ENCODE measurements at places on chromosomes 7 and 10. TPM values are rescaled to one million over a fixed set of nuclear protein-coding genes. Genes with fewer than 3 reads are reported as not detected.

The CADPS2 gene
- total RNA-seq = not detected

The HPSE2 gene
- not detected for total RNA-seq

The SFTPA1 gene
- total RNA-seq = not detected

The LLCFC1 gene
- not detected for total RNA-seq

The NEUROG3 gene
- total RNA-seq = not detected

The GPER1 gene
- not detected for total RNA-seq

The KCNIP2 gene
- 3.4 TPM for total RNA-seq

The ACHE gene
- total RNA-seq = 0.17 TPM

The PRSS37 gene
- total RNA-seq = not detected

The VSTM4 gene
- 0.10 TPM for total RNA-seq

The ERVW-1 gene
- not detected for total RNA-seq

The TLX1 gene
- not detected for total RNA-seq

All from T-helper 1 cell treated with Interleukin-12 subunit alpha and Interleukin-12 subunit beta and Interleukin-4 antibody, amounts not matched to agents 30 ng/mL and 1 ng/mL, for 36 hours (primary cell).